ENCODE measurements at places on chromosomes 5 and 9. TPM values are rescaled to one million over a fixed set of nuclear protein-coding genes. Genes with fewer than 3 reads are reported as not detected.

Gene FST
- 57.1 TPM for total RNA-seq

Gene GOLGA2
- 117 TPM for total RNA-seq

Gene SLC6A3
- total RNA-seq, result 0.07 TPM

Gene PROB1
- 0.60 TPM for total RNA-seq

Gene ORM2
- not detected for total RNA-seq

Gene OGN
- not detected for total RNA-seq

Gene MATR3
- 126 TPM for total RNA-seq

Gene CYLC2
- not detected for total RNA-seq

DNA sequence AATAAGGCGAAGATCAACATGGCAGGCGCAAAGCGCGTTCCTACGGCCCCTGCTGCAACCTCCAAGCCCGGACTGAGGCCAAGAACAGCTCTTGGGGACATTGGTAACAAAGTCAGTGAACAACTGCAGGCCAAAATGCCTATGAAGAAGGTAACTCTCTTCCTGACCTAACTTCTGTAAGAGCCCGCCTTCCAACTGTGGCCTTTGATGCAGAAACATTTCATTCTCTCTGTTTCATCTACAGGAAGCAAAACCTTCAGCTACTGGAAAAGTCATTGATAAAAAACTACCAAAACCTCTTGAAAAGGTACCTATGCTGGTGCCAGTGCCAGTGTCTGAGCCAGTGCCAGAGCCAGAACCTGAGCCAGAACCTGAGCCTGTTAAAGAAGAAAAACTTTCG is 979 bp downstream of the CCNB1 start:
- no peak for DNase-seq

DNA sequence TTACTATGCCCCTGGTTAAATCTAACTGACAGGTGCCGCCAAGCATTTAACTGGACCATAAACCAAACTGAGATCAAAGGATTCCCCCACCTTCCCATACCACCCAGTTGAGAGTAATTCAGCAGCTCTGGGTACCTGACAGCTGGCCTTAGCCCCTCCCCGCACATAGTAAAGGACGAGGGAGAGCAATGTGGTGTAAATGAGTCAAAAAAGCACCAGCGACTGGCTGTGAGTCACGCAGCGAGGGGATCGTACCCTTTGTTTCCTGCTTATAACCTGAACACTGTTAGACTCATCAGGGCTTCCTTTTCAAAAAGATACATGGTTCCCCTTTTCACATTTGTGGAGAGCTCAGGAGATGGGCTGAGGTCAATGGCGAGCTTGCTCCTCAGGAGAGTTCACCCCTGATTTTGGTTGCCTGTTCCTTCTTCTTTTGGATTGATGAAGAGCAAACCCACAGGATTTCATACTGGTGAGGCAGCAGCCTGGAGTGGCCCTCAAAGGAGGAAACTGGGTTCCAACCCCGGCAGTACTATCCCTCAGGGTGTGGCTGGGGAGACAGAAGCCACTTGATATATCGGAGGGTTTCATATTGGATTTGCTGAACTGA is 71.5 kb downstream of the ANKRD33B start:
- DNase-seq, result peak; percentile 73

DNA sequence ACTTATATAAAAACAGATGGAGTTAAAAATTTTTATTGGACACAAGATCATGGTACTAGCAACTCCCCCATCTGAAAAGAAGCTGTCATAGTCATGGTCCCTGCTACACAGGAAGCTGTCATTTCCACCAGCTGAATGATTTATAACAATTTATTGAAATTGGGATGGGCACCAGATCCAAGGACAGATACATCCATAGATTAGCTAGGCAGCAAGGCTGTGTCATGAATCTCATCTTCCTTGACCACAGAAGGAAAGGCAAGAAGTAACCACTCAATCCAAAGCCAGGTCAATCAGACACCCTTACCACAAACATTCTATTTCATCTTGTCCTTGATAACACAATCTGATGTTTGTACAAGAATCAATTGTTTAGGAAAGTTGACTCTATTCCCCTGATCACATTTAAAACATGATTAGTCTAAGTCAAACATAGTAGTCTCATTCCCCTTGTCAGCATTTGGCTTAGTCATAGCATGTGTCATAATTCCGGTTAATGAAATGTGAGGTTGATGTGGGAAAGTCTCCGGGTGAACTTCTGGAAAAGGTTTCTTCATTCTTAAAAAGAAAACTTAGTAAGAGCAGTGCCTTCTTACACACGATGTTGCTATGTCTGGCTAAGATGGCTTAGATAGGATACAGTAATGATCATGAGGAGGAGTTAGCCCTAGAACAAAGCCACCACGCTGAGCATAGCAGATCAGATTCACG is 462.6 kb upstream of the PAPPA start:
- DNase-seq, result peak; percentile 98

- no peak for DNase-seq
Measured at GRCh38 chr5:170056561-170057267, 49.0 kb upstream of the FOXI1 start.

DNA sequence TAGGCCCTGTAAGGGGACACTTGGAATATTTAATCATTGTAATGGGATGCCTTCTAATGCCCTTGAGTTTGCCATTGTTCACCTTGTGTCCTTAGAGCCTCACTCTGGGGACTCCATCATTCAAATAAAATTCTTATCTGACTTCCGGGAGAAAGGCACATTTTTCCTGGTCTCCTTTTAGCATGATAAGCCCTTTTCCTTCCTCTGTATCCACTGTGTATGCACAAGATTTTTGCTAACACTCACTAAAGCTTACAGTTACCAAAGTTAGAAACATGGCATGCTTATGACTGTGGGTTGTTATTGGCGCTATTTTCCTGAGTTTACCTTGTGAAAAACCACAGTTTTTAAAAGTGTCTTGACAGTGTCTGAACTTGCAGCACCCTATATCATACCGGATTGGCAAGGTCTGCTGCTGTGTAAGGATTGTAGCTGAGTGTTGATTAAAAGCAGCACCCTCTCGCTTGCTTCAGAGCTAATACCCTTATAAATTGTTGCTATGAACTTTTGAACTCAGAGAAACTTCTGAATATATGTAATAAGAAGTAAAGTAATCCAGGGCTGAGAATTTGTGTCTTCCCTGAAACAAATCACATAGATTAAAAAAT is 46.4 kb downstream of the SNCAIP start:
- no peak for DNase-seq

DNA sequence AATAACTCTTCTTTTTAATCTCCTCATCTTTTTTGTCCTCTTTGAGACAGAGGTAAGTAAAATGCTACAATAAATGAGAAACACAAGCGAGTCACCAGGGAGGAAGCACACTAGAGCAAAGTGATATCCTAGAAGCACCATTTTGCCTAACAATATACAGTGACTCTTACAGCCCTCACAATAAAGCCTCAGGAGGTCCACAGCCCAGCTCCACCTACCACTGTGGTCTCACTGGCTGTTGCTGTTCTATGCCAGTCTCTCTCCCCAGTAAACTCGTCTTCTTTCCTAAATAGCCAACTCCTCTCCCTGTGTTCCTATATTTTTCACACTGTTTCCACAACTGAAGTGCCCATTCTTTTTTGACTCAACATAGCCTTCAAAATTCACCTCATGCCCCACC is 44.3 kb downstream of the TNFSF15 start:
- no peak for DNase-seq

GRCh38 chr5:172952034-172952511 is 7.2 kb upstream of the RPL26L1 start:
- DNase-seq, result peak; percentile 71

GRCh38 chr9:129352146-129352865 is 174.2 kb upstream of the IER5L start:
- no peak for DNase-seq

DNA sequence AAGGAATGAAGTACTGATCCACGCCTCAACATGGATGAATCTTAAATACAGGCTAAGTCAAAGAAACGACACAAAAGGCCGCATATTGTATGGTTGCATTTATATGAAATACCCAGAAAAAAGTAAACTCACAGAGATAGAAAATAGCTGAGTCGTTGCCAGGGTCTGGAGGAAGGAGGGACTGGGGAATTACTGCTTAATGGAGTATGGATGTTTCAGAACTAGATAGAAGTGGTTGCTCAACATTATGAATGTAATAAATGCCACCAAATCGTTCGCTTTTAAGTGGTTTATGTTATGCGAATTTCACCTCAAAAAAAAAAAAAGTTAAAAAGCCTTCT is 784 bp upstream of the MSANTD3 start:
- DNase-seq, result no peak

DNA sequence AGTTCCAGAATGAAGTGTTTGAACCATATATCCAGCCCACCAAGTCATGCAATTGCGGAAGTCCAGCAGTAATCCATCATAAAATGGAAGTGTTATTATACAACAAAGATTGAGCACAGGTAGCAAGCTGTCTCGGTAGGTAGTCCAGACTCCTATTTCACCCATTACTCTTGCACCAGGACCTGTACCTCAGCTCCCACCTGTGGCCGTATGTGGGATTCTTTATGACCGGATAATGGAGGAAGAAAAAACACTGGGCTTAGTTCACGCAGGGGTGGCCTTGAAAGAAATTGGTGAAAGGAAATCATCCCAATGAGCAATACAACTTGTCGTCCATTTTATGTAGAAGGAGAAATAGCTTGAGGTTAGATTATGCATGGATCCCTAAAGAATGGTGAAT is 216.3 kb downstream of the ESM1 start:
- DNase-seq, result no peak

DNA sequence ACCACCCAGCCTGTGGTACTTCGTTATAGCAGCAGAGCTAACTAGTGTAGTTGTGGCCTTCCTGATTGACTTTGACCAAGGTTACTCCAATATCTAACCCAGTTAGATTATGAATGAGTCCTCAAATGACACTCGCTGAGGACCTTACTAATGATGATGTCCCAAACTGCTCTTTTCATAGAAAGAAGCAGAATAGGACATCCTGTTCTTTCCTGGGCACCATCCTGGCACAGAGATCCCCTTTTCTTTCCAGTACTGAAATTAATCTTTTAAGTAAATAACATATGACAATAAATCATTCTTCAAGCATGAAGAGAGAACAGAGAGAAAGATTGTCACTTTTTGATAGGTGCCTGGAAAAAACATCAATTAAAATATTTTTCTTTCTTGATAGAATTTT is 26.7 kb upstream of the SPINK14 start:
- DNase-seq, result no peak

DNA sequence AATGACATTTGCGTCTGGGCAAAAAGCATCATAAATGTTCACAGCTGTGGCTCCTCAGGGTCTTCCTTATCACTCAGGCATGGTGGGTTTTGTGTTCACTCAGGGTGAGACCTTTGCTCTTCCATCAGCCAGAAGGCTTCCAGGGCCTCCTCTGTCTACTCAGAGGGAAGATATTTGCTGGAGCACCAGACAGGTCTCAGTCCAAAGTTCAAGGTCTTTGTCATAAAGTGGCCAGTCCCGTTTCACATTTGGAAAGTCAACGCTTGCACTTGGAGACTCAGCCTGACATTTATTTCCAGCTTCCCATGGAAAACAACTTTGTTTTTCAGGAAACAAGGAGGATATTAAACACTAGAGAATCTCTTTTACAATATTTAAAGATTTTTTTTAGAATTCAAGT is 12.2 kb upstream of the CARTPT start:
- DNase-seq, result no peak

- no peak for DNase-seq
Measured at GRCh38 chr9:9299134-9299533, 1313.7 kb downstream of the PTPRD start.

DNA sequence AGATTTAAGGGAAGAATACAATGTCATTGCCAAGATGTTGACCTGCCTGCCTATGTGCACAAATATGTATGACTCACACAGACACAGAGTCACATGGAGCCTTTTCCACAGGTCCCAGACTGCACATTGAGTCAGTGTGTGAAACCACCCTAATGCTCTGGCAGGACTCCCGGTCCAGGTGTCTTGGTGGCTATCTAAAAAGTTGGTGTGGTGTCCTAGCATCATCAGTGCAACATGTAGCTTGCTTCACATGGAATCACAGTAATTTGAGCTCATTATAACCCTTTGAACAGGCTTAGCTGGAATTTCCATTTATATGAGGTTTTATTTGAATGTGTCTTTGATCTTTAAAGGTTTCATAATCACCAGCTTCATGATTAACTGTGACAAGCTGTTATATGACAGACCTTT is 10.7 kb downstream of the IFNA5 start:
- peak; percentile 47 for DNase-seq

DNA sequence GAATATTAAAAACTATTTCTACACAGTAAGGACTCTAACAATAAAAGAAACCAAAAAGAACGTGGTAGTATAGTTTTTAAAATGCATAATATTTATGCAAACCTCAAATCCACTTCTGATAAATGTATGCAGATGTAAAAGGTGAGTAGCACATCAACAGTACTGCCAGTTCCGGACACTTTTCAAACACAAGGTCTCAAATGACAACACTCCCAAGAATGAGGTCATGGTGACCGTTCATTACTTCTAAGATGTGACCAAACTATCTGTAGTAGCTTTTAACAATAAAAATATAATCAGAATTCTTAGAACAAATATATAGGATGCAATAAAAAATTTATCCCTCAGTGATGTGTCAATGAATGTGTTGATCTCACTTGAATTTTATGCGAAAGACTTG is 238.7 kb upstream of the NREP start:
- no peak for DNase-seq

DNA sequence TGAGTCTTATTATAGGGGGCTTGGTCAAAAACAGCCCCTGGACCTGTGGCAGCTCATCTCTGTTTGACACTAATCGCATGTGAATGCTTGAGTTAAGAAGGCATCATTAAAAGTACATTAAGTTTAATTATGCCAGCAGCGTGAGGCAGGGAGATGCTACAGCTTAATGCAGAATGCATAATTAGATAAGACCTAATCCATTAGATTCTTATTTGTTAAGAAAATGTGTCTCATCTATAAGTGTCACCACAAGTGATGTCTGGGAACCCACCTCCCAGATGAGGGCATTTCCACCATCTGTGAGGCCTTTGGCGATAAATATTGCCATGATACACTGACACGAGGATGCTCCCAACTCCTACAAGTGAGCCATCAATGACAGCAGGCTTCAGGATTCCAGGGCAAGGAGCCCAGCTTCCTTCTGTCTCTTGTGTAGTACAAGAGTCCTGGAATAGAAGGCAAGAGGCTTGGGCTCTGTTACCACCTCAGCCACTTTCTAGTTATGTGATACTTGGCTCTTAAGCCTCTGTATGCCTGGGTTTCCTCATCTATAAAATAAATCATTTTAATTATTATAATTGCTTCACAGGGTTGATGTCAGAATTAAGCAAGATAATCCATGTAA is 202.7 kb downstream of the FAM114A2 start:
- DNase-seq, result no peak
